Left ventricle myocardium inferior (tissue), 1 donor: ENCODE measurements at places on chromosomes 5 and 9. TPM values are rescaled to one million over a fixed set of nuclear protein-coding genes. Genes with fewer than 3 reads are reported as not detected.

- no peak for DNase-seq
- H3K4me3 ChIP-seq, result no peak overlapping the region
- H3K27ac ChIP-seq, result no peak overlapping the region
- no peaks in the 10 kb centered on the region for H3K4me1 ChIP-seq
Observed at GRCh38 chr5:40560474-40561110, 119.1 kb upstream of the PTGER4 start.

DNA sequence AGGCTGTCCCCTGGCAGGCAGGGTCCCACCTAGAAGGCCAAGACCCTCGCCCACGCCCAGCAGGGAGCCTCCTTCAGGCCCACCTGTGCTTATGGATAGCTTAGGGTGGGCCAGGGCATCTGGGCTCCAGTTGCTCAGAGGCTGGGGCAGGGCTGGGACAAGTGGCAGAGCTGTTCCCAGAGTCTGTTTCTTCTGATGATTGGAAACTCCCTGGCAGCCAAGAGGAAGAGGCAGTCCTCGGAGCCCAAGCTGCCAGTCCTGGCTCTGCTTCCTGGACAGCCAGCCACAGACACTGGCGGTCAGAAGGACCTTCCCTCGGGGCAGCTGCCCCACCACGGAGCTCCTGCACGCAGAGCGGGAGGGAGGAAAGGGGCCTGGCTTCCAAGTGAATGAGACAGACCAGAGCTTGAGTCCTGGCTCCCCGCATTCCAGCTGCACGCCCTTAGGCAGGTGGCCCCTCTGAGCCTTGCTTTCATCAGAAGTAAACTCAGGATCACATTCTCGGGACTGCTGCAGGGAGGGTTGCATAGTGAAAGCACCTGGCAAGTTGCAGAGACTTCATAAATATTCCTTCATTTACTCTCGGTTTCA, 37.9 kb upstream of the GABRP start:
- H3K36me3 ChIP-seq, result no peaks in the 10 kb centered on the region
- H3K27ac ChIP-seq, result peak overlapping the region; percentile 91
- DNase-seq, result peak; percentile 67
- H3K4me3 ChIP-seq, result peak overlapping the region; percentile 57
- H3K4me1 ChIP-seq, result peaks cover 68% of the 10 kb centered on the region

GRCh38 chr5:7348168-7348854, 47.6 kb upstream of the ADCY2 start:
- no peak for DNase-seq
- no peaks in the 10 kb centered on the region for H3K4me1 ChIP-seq
- H3K36me3 ChIP-seq, result no peaks in the 10 kb centered on the region
- no peak overlapping the region for H3K27ac ChIP-seq

DNA sequence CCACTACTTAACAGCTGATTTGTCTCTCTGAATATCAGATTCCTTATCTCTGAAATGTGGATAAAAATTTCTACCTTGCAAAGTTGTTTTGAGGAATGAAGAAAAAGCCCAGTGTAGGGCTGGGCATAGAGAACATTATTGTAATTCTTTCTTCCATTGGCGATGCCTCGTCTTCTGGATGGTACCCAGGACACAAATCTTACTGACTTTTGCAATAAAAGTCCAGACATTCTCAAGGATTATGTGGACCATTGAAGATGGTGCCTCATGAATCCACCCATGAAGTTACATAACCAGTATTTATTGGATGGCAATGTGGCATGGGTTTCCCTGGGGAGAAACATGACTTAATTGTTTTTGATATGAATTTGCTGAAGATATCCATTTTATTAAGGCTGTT, 33.1 kb downstream of the NNT start:
- peaks cover 98% of the 10 kb centered on the region for H3K4me1 ChIP-seq
- no peak overlapping the region for H3K4me3 ChIP-seq
- no peak for DNase-seq
- peak overlapping the region; percentile 56 for H3K27ac ChIP-seq
- H3K27me3 ChIP-seq, result no peaks in the 10 kb centered on the region

GRCh38 chr5:81789033-81789432, 38.1 kb upstream of the SSBP2 start:
- no peak overlapping the region for H3K4me3 ChIP-seq
- no peaks in the 10 kb centered on the region for H3K27me3 ChIP-seq
- no peak overlapping the region for H3K27ac ChIP-seq
- DNase-seq, result no peak
- no peaks in the 10 kb centered on the region for H3K36me3 ChIP-seq
- peaks cover 29% of the 10 kb centered on the region for H3K4me1 ChIP-seq

GRCh38 chr5:14247054-14247386, 103.9 kb downstream of the TRIO start:
- no peak for DNase-seq
- H3K4me1 ChIP-seq, result peaks cover 95% of the 10 kb centered on the region
- no peak overlapping the region for H3K4me3 ChIP-seq
- H3K27ac ChIP-seq, result peak overlapping the region; percentile 29
- H3K27me3 ChIP-seq, result no peaks in the 10 kb centered on the region
- no peaks in the 10 kb centered on the region for H3K36me3 ChIP-seq

- H3K27ac ChIP-seq, result no peak overlapping the region
- H3K27me3 ChIP-seq, result no peaks in the 10 kb centered on the region
- no peak overlapping the region for H3K4me3 ChIP-seq
- peaks cover 57% of the 10 kb centered on the region for H3K36me3 ChIP-seq
- H3K4me1 ChIP-seq, result peaks cover 15% of the 10 kb centered on the region
Observed at GRCh38 chr5:151186538-151186937, 29.0 kb upstream of the ANXA6 start.

DNA sequence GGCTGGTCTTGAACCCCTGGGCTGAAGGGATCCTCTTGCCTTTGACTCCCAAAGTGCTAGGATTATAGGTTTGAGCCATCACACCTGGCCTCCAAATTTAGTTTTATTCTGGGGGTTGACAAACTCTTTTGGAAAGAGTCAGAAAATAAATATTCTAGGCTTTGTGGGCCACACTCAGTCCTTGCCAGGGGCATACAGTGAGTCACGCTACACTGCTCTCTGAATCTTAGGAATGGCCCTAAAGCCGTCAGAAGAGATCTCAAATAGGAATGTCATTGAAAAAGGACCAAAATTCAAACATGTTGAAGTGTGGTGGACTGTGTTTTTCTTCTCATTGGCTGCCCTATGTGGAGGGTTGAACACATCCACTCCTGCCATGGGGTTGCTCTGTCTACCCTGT, 127.7 kb upstream of the BASP1 start:
- no peak overlapping the region for H3K4me3 ChIP-seq
- H3K36me3 ChIP-seq, result no peaks in the 10 kb centered on the region
- H3K27ac ChIP-seq, result no peak overlapping the region
- no peaks in the 10 kb centered on the region for H3K4me1 ChIP-seq

C9 gene
- not detected for total RNA-seq

PCDHB15 gene
- total RNA-seq, result 2.8 TPM
